ENCODE measurements at places on chromosomes 5 and 9.

DNA sequence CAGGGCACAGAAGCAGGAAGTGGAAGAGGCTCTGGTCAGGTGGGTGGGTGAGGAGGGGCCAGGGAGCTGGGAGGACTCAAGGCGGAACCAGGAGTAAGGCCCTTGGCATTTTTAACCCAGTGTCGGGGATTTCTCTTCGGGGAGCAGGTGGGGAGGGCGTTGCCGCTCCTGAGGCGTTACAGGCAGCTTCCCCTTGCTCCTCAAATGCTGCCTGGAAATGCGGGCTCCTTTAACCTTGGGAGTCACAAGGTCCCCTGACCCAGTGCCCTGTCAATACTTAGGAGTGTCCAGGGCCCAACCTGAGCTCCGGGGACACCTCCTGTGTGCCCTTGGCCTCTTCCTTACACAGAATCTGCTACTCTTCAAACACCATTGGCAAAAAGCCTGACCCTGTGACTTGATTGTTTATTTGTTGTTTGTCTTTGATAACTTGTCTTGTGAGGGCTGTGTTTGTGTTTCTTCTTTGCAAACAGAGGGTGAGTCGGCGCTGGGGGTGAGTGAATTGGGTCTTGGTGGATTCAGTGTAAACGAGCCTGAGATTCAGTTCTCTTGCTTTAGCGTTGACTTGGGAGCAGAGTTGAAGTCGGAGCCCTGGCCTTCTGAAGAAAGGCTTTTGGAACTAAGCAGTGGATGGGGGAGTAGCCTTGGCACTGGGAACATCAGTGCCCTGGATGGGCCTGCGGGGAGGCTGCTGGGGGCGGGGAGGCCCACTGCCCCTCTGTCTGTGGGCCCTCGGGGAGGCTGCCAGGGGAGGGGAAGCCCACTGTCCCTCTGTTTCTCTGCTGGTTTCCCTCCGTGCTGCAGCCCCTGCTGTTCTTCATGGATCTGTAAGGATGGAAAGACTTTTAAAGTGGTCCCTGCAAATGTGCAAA, 300.7 kb upstream of the IRX4 start:
- no peak for DNase-seq

DNA sequence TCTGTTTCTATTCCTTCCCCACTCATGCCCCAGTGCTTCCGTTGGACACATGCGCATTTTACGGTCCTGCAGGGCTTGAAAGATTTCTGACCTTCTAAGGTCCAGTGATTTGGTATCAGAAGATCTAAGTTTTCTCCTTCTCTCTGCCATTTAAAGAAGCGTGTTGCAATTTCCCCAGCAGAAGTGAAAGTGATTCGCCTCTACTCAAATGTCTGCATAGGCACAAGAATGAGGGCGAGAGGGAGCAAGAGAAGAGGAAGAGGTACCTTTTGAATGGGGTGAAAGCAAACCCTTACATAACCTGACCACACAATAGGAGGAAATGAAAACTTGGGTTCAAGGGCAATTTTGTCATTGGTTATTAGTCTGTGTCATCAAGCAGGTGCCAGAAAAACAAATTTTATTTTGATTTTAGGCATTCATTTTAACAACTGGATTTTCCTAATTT, 31.7 kb upstream of the NR3C1 start:
- DNase-seq: peak; percentile 49

DNA sequence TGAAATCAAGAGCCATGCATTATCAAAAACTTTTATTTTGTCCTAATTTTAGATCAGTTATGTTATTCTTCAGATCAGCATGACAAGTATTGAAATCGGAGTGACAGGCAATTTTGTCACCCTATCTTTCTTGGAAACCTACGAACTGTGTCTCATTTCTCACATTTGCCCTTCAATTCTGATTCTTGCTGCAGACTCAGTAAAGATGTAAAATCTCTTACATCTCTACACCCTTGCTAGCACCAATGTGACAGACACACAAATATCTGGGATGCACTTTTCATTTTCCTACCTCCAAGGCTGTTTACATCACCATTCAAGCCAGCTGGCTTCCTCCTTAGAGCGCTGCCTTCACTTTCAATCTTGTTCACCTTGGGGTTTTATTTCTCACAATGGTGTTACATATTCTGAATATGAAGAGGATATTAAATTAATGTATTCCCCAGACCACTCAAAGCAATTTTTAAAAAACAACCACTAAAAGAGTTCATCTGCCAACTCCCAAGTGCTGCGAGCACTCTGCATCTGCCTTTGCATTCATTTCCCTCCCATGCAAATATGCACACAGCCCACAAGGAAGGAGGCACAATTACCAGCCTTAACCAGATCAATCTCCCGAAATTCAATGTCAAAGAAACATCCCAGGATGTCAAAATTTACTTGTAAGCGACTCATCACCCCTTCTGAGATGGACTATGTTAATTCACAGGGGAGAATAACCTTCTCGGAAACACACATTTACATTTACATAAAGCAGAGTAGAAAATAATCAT, 164.3 kb downstream of the ENC1 start:
- no peak for DNase-seq

- DNase-seq: no peak
Observed at GRCh38 chr9:125189011-125189360, 617 bp downstream of the PPP6C start.

DNA sequence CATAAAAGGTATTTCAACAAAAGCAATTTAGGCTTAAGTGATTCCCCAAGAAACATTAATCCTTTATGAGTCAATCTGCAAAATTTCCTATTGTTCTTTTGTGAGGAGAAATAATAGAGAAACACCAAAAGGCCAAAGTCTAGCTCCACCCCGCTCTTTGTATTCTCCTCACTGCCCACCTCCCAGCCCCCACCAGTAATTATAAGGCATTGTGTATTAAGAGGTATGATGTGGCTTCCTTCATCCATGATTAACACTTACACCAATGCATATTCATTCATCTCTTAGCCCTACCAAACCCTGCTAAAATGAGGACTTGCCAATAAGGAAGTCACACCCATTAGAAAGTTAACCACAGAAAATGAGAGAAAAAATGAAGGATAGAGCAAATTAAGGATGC, 105.3 kb upstream of the SPATA31D4 start:
- DNase-seq: no peak

DNA sequence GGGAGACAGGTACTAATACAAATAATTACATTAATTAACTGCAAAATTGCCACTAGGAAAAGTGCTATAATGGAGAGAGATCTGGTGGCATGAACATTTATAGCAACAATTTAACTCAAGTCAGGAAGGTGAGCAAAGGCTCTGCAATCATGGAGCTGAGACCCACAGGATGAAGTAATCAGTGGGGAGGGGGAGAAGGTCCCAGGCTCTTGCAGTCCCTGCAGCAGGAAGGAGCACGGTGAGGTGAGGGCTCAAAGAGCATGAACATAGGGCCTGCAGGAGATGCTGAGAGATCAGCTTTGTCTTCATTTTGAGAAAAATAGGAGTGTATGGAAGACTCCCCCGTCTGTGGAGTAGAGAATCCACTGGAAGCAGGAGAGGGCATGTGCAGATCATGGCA, 6.5 kb downstream of the PTPN3 start:
- no peak for DNase-seq

GRCh38 chr5:141934099-141934844, 10.6 kb downstream of the DELE1 start:
- DNase-seq: no peak

- DNase-seq: peak; percentile 87
Observed at GRCh38 chr9:6645355-6646292, at the start of gene GLDC. Gene GLDC, minus strand, starts transcription at chr9:6645729. Its CDS starts 230 bp downstream, at chr9:6645499.

GRCh38 chr9:132912131-132912530, 32.3 kb downstream of the TSC1 start:
- no peak for DNase-seq

GRCh38 chr5:97141031-97141430, 1.4 kb downstream of the LIX1 start:
- no peak for DNase-seq
